ENCODE measurements at places on chromosomes 5 and 9.
A peak's percentile ranks its signal among the peaks of the same experiment; 100 is the strongest.

- no peak for DNase-seq
Observed at GRCh38 chr9:72538921-72539702, 17.7 kb downstream of the TMC1 start.

GRCh38 chr9:36144309-36145232, 8.0 kb downstream of the GLIPR2 start:
- DNase-seq = no peak

DNA sequence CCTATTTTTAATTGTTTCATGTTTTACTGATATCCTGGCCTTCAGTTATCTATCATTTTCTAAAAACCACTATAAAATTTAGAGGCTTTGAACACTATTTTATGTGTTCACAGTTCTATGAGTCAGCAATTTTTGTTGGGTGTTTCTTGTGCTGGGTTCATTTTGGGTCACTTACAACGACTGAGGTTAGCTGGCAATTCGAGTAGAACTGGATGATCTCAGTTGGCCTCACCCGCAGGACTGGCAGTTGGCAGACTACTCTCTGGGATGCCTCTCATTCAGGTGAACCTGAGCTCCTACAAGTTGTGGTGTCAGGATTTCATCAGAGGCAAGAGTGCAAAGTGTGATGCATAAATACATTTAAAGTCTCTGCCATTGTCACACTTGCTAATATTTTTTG, 151.0 kb upstream of the PAPPA start:
- DNase-seq = no peak

DNA sequence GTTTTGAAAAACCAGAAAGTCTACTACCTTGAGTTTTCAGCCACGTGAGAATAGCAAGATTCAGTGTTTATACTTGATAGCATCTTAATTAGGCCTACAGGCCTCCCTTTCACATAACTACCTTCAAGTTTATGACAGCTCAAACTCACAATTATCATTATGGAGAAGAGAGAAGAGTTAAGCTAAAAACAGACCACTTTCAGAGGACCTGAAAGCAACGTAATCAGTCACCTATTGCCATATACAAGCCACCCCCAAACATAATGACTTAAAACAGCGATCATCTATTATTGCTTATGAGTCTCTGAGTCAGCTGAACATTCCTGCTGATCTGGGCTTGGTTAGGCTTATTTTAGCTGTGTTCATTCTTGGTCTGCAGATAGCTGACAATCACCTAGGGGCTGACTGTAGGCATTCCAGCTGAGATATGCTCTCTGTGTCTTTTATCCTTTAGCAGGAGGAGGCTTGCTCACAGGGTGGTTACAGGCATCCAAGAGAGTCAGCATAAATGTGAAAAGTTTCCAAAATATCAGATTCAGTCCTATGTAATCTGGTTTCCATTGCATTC, 130.9 kb downstream of the COX7C start:
- no peak for DNase-seq

GRCh38 chr9:71767163-71767775, 1.0 kb downstream of the CEMIP2 start:
- DNase-seq = peak; percentile 75

DNA sequence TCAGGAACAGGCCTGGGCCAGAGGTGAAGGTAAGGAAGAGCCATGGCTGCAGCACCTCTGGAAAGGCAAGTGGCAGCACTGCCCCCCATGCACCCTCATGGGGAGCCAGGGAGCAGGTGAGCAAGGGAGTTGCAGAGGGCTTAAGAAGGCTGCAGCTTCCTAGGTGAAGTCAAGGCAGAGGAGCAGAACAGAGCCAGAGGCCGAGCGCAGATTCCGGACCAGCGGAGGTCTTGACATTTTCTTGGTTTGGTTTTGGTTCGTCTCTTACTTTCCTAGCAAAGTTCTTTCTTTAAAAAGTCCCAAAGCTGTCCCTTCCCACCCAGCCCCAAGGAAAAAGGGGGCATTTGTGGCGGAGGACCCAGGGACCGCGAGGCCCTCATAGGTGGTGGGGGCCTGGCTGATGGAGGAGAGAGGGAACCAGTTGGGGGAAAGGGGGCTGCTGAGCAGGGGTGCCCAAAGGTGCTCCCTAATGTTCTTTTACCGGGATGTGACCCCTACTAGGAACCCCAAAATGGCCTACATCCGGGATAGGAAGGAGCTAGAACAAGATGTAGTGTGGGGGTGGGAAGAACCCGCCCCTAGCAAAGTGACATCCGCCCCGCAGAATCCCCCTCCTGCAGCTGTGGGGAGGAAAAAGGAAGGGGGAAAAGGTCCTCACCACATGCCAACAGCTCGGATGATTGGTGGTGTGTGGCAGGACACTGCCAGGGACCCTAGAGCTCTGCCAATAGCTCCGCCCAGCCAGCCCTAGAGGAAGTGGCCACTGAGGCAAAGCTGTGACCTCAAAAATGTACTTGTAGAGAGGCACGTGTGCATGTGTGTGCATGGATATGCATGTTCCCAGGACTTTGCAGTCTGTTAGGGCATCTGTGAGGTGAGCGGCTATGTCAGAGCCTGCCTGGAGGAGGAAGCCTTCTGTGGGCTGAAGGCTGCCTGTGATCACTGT, 914 bp upstream of the CD72 start:
- no peak for DNase-seq

- peak; percentile 83 for DNase-seq
Observed at GRCh38 chr9:131590907-131591844, 45.9 kb downstream of the PRRT1B start.

- no peak for DNase-seq
Observed at GRCh38 chr5:37846786-37847310, 7.0 kb upstream of the GDNF start.

All from NCI-H1417 (cell line).